Foreskin keratinocyte (primary cell): ENCODE measurements at places on chromosomes 13 and 19. TPM values are rescaled to one million over a fixed set of nuclear protein-coding genes. Genes with fewer than 3 reads are reported as not detected.

- DNase-seq, result no peak
Measured at GRCh38 chr19:3880471-3881271, at the start of gene ATCAY. Gene ATCAY, plus strand, starts transcription at chr19:3880685. Its CDS starts 5,083 bp downstream, at chr19:3885768.

- no peak for DNase-seq
Measured at GRCh38 chr19:32688311-32688710, 3.3 kb upstream of the NUDT19 start.

DNA sequence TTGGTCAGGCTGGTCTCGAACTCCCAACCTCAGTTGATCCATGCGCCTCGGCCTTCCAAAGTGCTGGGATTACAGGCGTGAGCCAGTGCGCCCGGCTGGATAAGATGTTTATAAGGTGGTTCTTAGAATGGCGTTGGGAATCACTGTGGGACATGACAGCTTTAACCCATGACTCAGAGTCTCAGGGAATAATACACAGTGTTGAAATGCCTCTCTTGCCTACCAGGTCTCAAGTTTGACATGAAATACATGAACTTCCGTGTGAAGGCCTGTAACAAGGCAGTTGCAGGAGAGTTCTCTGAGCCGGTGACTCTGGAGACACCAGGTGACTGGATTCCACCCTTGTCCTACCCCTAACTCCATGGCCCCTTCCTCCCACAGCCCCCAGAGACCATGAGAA lies 12.6 kb downstream of the FSD1 start:
- DNase-seq, result no peak

GRCh38 chr13:39444866-39445265 lies 158.1 kb downstream of the LHFPL6 start:
- no peak for DNase-seq

DNA sequence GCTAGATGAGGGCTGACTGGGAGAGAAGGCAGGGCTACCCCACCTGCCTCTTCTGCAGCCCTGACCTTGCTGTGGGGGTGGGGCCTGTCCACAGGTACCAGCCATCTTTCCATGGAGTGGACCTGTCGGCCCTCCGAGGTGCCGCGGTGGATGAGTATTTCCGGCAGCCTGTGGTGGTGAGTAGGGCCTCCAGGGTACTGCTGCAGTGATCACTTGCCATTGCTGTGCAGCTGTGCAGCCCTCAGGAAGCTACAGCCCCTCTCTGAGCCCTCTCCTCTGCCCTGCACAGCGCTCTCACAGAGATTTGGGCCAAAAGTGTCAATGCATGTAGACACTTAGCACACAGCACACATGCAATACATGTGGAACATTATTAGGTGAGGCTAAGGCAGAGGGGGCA lies 11.8 kb downstream of the YIPF2 start:
- no peak for DNase-seq

- no peak for DNase-seq
Measured at GRCh38 chr13:95707442-95708390, 30.8 kb downstream of the DNAJC3 start.

GRCh38 chr19:48501494-48502349 lies 9.9 kb downstream of the LMTK3 start:
- DNase-seq, result peak; percentile 95

GRCh38 chr19:17481986-17482385 lies 11.7 kb downstream of the SLC27A1 start:
- no peak for DNase-seq

- DNase-seq, result no peak
Measured at GRCh38 chr13:63449550-63449949, 2033.9 kb upstream of the PCDH20 start.

DNA sequence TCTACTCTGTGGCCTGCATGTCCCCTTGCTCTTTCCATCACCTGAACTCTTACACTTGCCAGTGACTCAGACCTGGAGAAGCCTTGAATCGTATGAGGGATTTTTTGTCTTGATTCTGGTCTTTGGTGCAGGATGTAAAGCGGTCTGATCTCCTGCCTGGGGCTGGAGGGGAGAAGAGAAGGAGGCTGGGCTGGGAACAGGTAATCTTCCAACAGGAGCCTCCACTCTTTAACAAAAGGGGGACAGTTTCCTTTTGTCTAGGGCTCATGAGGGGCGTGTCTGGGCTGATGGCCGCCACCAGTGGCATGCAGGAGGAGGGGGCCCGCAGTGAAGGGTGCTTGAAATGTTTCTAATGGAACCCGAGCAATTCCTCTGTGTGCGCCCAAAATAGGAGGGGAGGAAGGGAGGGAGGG lies 24.7 kb downstream of the NFIX start:
- no peak for DNase-seq

The WDR87 gene
- total RNA-seq, result not detected in 2 replicates

- peak; percentile 44 for DNase-seq
Measured at GRCh38 chr19:35267818-35268535, 785 bp upstream of the USF2 start.

The ZNF837 gene
- total RNA-seq, result 0.78 and 1.2 TPM in 2 replicates

- no peak for DNase-seq
Measured at GRCh38 chr19:18796239-18796638, 5.1 kb upstream of the COMP start.

DNA sequence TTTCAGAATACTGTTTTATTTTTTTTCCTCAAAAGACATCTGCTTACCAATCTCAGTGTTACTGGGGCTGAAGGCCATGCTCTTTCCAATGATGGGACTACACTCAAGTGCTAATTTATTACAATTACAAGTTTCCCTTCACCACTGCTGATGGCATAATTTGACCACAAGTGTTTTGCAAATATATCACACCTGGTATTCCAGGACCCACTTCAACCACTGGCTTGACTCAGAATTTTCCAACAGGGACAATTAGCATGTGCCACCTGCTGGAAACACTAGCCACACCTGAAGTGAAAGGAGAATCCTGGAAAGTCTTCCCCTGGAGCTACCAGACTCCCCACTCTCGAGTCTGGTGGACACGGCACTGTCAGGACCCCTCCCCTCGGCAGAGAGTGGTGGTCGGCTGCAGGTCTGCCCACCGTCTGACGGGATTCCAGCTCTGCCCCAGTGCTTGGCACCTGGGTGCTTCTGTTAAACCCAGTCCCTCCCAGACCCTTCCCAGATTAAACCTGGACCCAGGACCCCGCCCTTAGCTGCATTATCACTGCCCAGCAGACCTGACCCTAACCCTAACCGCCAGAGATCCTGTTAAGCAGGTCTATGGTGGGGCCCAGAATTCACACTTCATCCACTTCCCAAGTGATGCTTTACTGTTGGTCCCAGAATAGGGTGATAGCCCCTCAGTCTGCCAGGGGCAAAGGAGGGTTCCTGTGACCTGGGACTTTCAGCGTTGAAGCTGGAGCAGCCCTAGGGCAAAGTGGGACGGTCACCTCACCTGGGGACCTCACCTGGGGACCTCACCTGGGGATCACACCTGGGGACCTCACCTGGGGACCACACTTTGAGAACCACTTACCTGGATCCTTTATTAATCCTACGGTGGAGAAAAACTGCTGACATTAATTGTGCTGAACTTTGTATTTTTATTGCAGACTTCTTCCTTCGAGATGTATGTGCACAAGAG lies 17.6 kb upstream of the RASA3 start:
- DNase-seq, result no peak

DNA sequence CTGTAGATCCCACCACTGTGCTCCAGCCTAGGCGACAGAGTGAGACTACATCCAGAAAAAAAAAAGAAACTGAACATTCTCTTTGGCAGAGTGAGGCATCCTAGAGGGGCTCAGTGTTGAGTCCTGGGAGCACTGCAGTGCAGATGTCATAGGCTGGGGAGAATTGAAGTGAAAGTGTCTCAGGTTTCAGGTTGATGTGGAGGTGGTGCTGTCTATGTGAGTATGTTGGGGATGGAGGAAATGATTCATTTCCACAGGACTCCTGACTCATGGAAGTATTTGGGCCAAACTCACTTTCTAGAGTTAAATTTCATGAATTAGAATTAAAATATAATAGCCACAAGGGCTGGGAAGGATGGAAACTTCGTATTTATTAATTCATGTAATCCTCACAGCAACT lies 134.4 kb upstream of the TSC22D1 start:
- DNase-seq, result peak; percentile 84

GRCh38 chr13:46181377-46181839 lies 569 bp downstream of the LCP1 start:
- DNase-seq, result no peak

DNA sequence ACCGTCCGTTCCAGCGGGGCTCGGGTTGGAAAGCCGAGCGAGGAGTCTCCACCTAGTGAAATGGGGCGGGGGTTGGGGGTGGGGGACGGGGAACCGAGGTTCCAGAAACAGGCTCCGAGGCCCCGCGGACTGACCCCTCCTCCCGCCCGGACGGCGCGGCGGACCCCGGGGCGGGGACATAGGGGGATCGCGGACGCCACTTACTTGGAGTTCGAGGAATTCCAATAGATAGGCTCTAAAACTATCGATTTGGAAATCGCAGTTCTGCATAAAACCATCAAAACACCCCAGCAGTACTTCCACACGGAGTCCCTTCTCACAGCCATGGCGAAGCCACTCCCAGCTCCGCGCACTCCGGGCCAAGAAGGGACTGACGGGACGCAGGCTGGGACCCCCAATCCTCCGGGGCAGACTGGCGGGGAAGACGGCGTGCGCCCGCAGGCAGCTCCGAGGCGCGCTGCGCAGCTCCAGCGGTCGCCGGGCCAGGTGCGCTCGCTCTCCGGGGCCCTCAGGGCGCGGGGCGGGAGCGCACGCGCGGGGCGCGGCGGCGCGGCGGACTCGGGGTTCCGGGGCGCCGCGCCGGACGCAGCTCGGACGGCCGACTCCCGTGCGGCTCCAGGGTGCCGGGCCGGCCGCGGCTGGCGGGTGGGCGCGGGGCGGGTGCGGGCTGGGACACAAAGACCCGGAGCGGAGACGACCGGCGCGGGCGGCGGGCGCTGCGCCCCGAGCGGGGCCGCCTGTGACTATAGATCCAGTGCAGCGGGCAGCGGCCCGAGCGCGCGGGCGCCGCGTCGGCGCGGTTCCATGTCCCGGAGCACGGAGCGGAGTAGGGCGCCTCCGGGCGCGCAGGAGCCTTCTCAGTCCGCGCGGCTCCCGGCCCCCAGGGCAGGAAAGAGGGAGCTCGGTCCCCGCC lies 567 bp downstream of the EFNB2 start:
- no peak for DNase-seq

The RFPL4AL1 gene
- total RNA-seq, result not detected in 2 replicates

The LAIR2 gene
- not detected in 2 replicates for total RNA-seq

- DNase-seq, result no peak
Measured at GRCh38 chr13:108316413-108316812, 46.9 kb downstream of the TNFSF13B start.

The ATXN8OS gene
- total RNA-seq, result not detected in 2 replicates

GRCh38 chr13:112857914-112858490 lies 111.0 kb upstream of the MCF2L start:
- DNase-seq, result no peak

The DAND5 gene
- total RNA-seq, result 0.07 and 0.14 TPM in 2 replicates

- DNase-seq, result peak; percentile 40
Measured at GRCh38 chr19:50300814-50301606, 28.2 kb downstream of the KCNC3 start.

The POLR1D gene
- 153 and 159 TPM in 2 replicates for total RNA-seq

- no peak for DNase-seq
Measured at GRCh38 chr13:75271846-75272245, 210.1 kb downstream of the TBC1D4 start.

The C19orf12 gene
- total RNA-seq, result 13.8 and 16.7 TPM in 2 replicates
